Activated CD4-positive, alpha-beta T cell treated with anti-CD3 and anti-CD28 coated beads, Interleukin-2, amount 50 U/mL, for 1 hour (primary cell): ENCODE measurements at places on chromosomes 12 and 14.

DNA sequence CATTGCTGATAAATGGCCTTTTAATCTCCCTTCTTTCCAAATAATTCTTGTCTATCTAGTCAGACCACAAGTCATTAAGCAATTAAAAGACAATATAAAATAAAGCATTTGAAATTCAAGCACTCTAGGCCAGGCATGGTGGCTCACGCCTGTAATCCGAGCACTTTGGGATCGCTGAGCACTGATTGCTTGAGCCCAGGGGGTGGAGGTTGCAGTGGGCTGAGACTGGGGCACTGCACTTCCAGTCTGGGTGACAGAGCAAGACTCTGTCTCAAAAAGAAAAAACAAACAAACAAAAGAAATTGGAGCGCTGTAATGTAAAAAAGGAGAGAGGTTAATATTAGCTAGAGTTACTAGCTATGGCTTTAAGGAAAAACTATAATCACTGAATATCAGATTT lies 30.5 kb upstream of the CSRP2 start:
- no peak for DNase-seq

DNA sequence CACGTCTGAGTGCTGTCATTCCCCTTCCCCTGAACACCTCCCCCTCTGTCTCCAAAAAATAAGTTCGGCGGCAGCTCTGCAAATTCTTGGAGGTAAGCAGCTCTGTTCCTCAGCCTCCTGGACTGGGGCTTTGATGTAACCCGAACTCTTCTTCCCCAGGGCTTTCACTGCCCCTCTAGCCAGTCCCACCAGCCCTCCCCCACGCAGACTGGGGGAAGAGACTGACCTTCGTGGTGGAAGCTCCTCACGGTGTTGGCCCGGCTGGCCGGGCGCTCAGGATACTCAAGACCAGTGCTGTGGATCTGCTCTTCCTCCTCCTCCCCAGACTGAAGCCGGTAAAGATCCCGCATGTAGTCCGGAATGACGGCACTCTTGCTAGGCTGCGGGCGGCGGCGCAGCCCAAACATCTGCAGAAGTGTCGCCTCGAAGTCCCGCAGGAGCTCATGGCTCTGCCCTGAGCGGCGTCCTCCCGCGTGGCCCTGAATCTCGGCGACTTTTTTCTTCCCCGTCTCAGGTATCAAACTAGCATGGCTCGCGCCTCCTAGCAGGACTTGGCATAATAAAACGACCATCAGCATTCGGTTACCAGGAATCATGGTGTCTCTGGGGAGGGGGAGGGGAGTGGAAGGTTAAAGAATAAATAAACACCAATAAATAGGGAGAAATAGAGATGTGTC lies 4.9 kb downstream of the BMP4 start:
- DNase-seq: no peak

DNA sequence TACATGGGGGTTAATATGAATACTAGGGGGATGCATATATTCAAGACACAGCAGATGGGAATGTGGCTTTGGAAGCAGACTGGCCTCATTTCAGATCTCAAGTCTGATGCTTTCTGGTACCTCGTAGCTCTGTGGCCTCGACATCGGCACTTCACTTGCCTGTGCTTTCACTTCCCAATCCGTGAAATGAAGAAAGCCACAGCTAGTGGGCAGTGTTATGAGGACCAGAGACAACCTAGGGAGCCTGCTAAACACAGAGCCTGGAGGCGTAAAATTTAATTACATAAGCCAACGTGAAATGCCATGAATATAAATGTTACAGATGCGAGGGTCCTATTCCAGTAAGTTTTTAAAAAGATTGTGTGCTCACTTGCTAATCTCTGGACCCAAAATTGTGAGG lies 286.0 kb downstream of the TMEM132D start:
- no peak for DNase-seq

- DNase-seq: no peak
Observed at GRCh38 chr12:114339626-114340025, 66.3 kb downstream of the TBX5 start.

- no peak for DNase-seq
Observed at GRCh38 chr14:50741567-50741966, 73.5 kb upstream of the SAV1 start.
